ENCODE measurements at places on chromosomes 5 and 9. TPM values are rescaled to one million over a fixed set of nuclear protein-coding genes. Genes with fewer than 3 reads are reported as not detected.
A peak's percentile ranks its signal among the peaks of the same experiment; 100 is the strongest.

- H3K27me3 ChIP-seq = no peaks in the 10 kb centered on the region
- H3K4me3 ChIP-seq = no peak overlapping the region
- no peak overlapping the region for H3K27ac ChIP-seq
Measured at GRCh38 chr9:98130576-98131228, 11.7 kb upstream of the TRIM14 start.

DNA sequence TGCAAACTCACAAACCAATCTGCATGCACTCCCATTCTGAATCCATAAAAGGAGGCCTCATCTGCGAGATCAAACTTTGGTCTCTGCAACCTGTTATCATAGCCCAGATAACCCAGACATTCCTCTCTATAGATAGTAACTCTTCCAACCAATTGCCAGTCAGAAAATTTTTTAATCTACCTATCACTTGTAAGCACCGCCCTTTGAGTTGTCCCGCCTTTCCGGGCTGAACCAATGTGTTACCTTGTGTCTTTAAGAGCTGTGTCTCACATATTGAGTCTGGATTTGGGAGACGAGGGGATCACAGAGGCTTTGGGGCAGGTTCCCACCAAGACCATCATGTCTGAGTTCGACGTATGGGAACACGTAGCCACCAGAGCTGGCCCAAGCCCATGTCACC lies 91.1 kb upstream of the PPP1R26 start:
- no peaks in the 10 kb centered on the region for H3K4me1 ChIP-seq
- no peak overlapping the region for H3K27ac ChIP-seq
- H3K36me3 ChIP-seq = no peaks in the 10 kb centered on the region
- no peaks in the 10 kb centered on the region for H3K27me3 ChIP-seq
- H3K4me3 ChIP-seq = no peak overlapping the region

DNA sequence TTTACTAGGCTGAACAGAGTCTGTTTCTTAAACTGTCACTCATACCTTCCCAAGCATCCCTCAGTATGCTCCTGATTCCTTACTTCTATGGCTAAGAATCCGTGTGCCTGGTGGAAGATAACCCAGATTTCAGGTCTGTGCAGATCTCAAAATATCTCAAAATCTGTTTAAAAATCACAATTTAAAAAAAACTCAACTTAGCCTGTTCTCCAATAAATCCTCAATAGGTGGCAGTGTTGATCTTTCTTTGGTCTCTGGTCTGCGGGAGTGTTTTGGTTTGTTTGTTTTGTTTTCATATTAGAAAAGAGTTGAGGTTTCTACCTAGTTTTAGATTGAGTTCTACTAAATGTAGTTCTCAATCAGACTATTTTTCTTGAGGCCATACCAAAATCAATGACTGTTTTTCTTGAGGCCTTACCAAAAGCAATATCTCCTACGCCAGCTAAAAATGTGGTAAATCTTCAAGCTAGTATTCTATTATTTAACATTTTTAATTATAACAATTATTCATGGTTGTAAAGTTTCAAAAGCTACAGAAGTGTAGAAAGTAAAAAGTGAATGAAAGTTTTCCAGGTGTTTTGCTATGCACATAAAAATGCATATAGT lies 57.9 kb downstream of the TGFBR1 start:
- H3K27me3 ChIP-seq = no peaks in the 10 kb centered on the region
- no peaks in the 10 kb centered on the region for H3K36me3 ChIP-seq
- no peak for DNase-seq
- H3K4me3 ChIP-seq = no peak overlapping the region

Gene CDC42SE2
- total RNA-seq = 23.0 TPM

Gene FIBCD1
- not detected for total RNA-seq

Gene C9orf78
- total RNA-seq = 37.8 TPM

Gene EDIL3
- total RNA-seq = 15.1 TPM

DNA sequence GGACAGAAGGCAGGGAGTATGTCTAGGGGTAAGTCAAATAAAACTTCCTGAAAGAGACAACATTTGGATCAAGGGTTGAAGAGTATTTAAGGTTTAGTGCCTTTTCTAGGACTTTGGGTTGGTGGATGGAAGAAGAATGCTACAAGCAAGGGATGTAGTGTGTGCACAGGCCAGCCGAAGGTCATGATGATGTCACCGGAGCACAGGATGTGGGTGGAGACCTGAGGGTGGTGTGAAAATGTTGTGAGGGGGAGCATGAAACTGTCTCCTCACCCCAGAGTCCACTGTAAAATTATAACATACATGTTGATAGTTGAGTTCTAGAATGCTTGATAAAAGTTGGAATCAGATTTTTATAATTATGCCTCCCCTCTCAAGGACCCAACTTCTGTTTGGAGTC lies 553.3 kb upstream of the SGCD start:
- no peak for DNase-seq
- no peaks in the 10 kb centered on the region for H3K4me1 ChIP-seq

DNA sequence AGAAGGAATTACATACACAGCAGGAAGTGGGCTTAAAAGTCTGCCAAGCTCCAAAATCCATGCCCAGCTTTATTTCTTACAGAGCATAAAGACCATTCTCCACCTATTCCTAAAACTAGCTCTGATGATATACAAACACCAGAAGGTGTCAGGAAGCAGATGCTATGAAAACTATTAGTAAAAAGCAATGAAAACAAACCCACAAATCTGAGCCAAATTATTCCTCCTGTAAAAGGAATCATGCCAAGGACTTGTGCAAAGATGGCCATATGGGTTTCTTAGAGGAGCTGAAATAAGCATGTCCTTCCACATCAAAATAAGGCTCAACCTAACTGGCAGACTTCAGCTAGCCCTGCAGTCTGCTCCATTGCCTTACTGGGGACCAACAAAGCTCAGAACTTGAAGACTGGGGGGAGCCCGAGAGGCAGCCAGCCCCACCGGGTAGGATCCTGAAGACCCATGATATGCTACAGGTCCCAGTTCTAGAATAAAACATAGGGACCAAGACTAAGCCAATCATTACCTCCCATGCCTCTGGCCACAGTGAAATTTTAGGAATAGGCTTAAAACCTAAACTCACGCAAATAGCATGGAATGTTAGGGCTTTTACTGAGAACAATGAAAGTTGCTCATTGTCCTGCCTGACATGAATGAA lies 42.8 kb upstream of the GABRP start:
- no peaks in the 10 kb centered on the region for H3K36me3 ChIP-seq
- H3K4me3 ChIP-seq = no peak overlapping the region
- H3K27ac ChIP-seq = no peak overlapping the region
- H3K27me3 ChIP-seq = no peaks in the 10 kb centered on the region

DNA sequence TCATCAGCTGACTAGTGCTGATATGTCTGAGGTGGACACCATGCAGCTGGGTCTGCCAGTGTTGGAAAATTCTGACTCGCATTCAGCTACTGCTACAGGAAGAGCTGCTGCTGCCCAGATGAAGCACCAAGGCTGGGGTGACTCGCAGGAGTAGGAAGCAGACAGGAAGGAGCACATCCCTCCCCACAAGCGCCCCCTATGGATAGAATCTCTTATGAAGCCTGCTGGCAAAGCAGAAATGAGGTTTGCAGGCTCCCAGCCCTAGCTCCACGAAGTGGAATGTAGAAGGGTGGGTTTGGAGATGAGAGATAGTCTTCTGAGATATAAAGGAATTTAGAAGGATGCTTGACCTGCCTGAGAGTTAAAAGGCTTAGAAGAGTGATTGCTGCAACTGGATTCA lies 443.0 kb downstream of the ACTL7B start:
- no peaks in the 10 kb centered on the region for H3K36me3 ChIP-seq
- no peak overlapping the region for H3K4me3 ChIP-seq
- no peaks in the 10 kb centered on the region for H3K4me1 ChIP-seq

GRCh38 chr5:133843911-133844310 lies 124.5 kb downstream of the C5orf15 start:
- H3K27ac ChIP-seq = no peak overlapping the region
- H3K36me3 ChIP-seq = no peaks in the 10 kb centered on the region
- DNase-seq = no peak
- H3K27me3 ChIP-seq = no peaks in the 10 kb centered on the region
- H3K4me1 ChIP-seq = no peaks in the 10 kb centered on the region

Gene ACOT12
- 0.55 TPM for total RNA-seq

- H3K36me3 ChIP-seq = no peaks in the 10 kb centered on the region
- H3K4me1 ChIP-seq = no peaks in the 10 kb centered on the region
- no peaks in the 10 kb centered on the region for H3K27me3 ChIP-seq
- no peak overlapping the region for H3K4me3 ChIP-seq
- peak; percentile 50 for DNase-seq
Measured at GRCh38 chr5:79759436-79759835, 69.8 kb downstream of the CMYA5 start.

Gene EIF4E1B
- not detected for total RNA-seq

DNA sequence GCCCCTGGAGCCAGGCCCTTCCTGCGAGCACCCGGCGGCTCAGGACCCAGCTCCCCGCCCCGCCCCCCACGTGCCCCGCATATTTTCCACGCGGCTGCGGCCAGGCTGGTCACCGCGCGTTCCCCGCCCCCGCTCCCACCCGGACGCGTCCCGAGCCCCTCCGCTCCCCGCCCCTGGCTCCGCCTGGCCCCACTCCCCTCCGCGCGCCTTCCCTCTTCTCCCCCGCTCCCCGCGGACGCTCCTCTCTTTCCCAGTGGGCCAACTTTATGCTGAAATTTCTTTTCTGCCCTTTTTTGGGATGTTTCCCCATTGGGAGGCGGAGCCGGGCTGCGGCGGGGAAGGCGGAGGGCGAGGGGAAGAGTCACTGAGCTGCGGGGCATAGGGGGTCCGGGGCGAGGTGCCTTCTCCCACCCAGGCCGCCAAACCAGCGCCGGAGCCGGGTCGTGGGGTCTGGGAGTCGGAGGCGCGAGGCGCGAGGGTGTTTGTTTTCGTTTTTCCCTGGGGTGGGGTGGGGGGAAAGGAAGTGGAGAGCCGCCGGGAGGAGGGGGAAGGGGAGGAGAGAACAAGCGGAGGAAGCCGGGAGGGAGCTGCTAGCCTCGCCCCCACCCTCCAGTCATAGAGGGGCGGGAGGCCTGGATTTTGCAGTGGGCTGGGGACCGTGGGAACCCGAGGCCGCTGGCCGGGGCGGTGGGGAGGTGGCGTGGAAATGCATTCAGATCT lies 1.0 kb upstream of the TPM2 start:
- H3K27me3 ChIP-seq = no peaks in the 10 kb centered on the region
- H3K4me3 ChIP-seq = peak overlapping the region; percentile 71
- DNase-seq = peak; percentile 91
- peak overlapping the region; percentile 98 for H3K27ac ChIP-seq

GRCh38 chr5:137341831-137342230 lies 157.3 kb downstream of the SPOCK1 start:
- H3K36me3 ChIP-seq = no peaks in the 10 kb centered on the region
- no peak overlapping the region for H3K27ac ChIP-seq
- H3K4me3 ChIP-seq = no peak overlapping the region
- H3K27me3 ChIP-seq = no peaks in the 10 kb centered on the region

Gene CD274
- 5.2 TPM for total RNA-seq

DNA sequence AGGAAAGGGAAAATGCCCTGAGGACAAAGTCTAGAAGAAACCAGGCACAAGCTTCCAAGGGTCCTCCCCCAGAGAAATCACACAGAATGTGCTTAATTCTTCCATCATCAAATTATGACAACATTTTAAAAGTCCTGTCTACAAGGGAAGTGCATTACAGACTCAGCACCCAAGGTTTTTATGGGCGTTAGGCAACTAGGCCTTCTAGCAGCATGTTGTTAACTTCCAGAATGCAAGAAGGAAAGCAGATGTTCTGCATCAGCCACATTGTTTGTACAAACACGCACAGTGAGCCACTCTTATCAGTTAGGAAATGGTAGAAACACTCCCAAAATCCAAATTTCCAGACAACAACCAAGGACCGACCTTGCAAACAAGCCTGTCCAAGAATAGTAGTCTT lies 26.5 kb downstream of the SMC5 start:
- H3K27ac ChIP-seq = peak overlapping the region; percentile 48
- H3K4me1 ChIP-seq = peaks cover 7% of the 10 kb centered on the region

DNA sequence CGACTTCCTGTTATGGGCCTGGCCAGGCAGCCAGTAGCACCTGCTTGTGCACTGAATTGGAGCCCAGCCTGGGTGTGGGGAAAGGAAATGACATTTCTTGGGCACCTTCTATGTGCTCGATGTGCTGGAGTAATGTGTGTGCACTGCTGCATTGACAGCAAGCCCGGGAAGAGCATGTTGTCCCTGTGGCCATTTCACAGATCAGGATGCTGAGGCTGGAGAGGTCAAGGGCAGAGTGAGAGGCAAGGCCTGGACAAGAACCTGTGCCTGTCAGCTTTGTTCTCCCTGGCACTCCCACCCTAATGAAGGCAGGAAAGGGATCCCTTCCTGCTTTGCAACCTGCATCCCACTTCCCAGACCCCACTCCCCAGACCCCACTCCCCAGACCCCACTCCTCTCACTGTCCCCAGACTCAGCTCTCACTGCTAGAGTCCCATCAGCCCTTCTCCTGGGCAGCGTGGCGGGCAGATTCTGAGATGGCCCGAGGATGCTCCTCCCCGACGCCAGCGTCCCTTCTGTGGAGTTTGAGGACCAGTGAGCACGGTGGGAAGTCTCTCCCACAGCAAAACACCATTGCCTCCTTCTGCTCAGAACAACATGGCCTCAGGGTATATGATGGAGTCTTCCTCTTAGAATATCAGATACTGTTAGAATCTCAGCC lies 49.6 kb downstream of the BARX1 start:
- no peaks in the 10 kb centered on the region for H3K4me1 ChIP-seq
- no peak overlapping the region for H3K4me3 ChIP-seq
- H3K27ac ChIP-seq = no peak overlapping the region
- no peaks in the 10 kb centered on the region for H3K27me3 ChIP-seq
- DNase-seq = no peak

Measured in uterus (tissue), 4 donors.